ENCODE measurements at places on chromosomes 3 and 15.
A peak's percentile ranks its signal among the peaks of the same experiment; 100 is the strongest.

DNA sequence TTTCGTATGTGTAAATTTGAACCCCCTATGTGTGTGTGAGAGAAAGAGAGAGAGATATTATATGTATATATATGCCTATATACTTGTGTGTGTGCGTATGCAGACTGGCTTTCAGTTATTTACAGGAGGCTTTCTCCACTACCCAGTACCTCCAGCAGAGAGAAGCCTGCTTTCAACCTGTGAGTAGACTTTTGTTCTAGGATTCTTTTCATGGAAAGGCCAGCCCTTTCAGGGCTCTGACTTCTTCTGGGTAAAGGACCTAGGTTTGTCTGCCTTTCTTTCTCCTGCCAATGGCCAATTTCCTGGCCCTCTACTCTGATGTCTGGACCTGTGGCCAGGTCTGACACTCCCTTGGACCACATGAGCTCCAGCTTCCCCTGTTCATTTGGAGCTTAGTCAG lies 23.8 kb downstream of the LRRC28 start:
- no peak overlapping the region for H3K27ac ChIP-seq
- no peak for DNase-seq
- H3K36me3 ChIP-seq = peaks cover 11% of the 10 kb centered on the region
- H3K4me1 ChIP-seq = peaks cover 21% of the 10 kb centered on the region

GRCh38 chr15:58870451-58870850 lies 63.0 kb downstream of the SLTM start:
- DNase-seq = no peak
- no peaks in the 10 kb centered on the region for H3K4me1 ChIP-seq
- no peak overlapping the region for H3K27ac ChIP-seq
- no peaks in the 10 kb centered on the region for H3K36me3 ChIP-seq
- H3K4me3 ChIP-seq = no peak overlapping the region

- no peak for DNase-seq
- H3K4me1 ChIP-seq = peaks cover 2% of the 10 kb centered on the region
- no peak overlapping the region for H3K4me3 ChIP-seq
These were observed 11.4 kb downstream of the LMOD3 start for GRCh38 chr3:69110941-69111546.

DNA sequence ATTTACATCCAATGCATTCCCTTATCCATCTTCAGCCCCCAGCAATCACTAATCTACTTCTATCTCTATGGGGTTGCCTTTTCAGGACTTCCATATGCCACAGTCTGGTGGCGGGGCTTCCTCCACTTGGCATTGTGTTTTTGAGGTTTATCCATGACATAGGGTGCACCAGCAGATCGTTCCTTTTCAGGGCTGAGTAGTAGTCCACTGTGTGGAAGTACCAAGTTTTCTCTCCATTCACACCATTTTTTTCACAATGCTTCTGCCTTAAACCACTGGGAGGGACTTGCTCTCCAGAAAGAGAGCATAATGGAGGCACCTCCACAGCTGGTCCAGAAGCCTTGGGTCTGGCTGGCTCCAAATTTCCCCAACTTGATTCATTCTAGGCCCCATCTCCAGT lies 144.0 kb upstream of the IQSEC1 start:
- H3K4me3 ChIP-seq = no peak overlapping the region
- H3K36me3 ChIP-seq = no peaks in the 10 kb centered on the region
- DNase-seq = no peak
- no peak overlapping the region for H3K27ac ChIP-seq
- no peaks in the 10 kb centered on the region for H3K27me3 ChIP-seq

GRCh38 chr15:39747326-39747725 lies 35.3 kb downstream of the FSIP1 start:
- no peak overlapping the region for H3K27ac ChIP-seq
- no peaks in the 10 kb centered on the region for H3K4me1 ChIP-seq
- H3K36me3 ChIP-seq = no peaks in the 10 kb centered on the region

GRCh38 chr15:96766366-96766765 lies 435.9 kb downstream of the NR2F2 start:
- H3K36me3 ChIP-seq = no peaks in the 10 kb centered on the region
- no peaks in the 10 kb centered on the region for H3K27me3 ChIP-seq
- H3K4me1 ChIP-seq = no peaks in the 10 kb centered on the region

DNA sequence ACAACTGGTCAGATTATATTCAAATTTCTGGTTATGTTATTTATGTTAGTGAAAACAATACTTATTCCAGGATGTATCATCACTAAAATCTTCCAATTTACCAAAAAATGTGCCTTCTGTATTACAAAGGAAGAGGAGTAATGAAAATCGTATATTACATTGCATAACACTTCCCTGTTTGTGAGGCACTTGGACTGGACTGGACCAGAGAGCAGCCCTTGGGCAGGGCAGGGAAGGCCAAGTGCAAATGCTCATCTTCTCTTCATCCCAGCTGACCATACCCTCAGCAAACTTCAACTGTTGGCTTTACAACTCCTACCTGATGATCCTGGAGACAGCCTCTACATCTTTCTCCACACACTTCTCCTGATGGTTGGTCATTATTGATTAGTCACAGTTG lies 285.7 kb upstream of the MME start:
- no peak overlapping the region for H3K27ac ChIP-seq
- H3K27me3 ChIP-seq = no peaks in the 10 kb centered on the region
- no peak overlapping the region for H3K4me3 ChIP-seq
- no peak for DNase-seq

DNA sequence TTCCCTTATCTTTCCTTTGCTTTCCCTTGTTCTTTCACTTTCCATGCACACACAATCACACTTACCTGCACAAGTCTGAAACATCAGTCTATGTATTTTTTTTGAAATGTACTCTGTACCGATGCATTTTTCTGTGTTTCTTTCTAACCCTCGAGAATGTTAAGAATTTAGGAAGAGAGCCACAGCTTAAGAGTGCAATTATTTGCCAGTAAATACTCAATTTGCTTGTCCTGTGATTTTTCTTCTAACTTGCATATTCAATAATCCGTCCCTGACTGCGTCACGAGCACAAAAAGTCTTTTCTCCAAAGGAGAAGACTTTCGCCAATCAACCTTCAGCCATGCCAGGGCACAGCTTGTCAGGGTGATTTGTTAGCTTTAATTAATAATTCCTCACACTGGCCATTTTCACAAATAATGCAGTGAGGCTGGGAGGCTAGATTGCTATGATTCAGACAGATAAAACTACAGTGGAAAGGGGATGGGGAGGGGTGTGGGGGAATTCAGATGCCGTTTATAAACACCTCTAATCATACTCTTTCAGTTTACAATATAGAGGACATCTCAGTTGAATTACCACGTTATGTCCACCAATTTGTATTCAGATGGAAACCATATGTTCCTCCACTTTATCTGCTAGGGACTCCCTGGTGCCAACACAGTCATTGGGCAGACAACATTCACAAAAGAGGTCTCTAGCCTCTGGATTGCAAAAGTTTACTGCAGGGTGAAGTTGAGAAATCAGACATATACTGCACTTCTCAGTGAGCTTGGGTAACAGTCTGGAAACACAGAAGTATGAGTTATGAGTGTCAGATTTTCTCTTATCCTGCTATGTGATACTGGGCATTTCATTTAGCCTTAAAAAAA lies 388.0 kb downstream of the ZBTB20 start:
- H3K36me3 ChIP-seq = no peaks in the 10 kb centered on the region
- DNase-seq = no peak
- H3K4me3 ChIP-seq = no peak overlapping the region
- H3K27ac ChIP-seq = no peak overlapping the region

- H3K36me3 ChIP-seq = peaks cover 36% of the 10 kb centered on the region
- peak overlapping the region; percentile 94 for H3K4me3 ChIP-seq
- no peaks in the 10 kb centered on the region for H3K27me3 ChIP-seq
- peaks cover 37% of the 10 kb centered on the region for H3K4me1 ChIP-seq
- peak; percentile 21 for DNase-seq
- H3K27ac ChIP-seq = peak overlapping the region; percentile 92
These were observed 1.1 kb downstream of the EAF1 start for GRCh38 chr3:15428539-15428938.

- peak; percentile 51 for DNase-seq
- no peak overlapping the region for H3K4me3 ChIP-seq
- peaks cover 11% of the 10 kb centered on the region for H3K27me3 ChIP-seq
- no peak overlapping the region for H3K27ac ChIP-seq
- H3K4me1 ChIP-seq = peaks cover 27% of the 10 kb centered on the region
These were observed 15.3 kb upstream of the IREB2 start for GRCh38 chr15:78422571-78423340.

- H3K4me1 ChIP-seq = no peaks in the 10 kb centered on the region
- no peak overlapping the region for H3K27ac ChIP-seq
- no peaks in the 10 kb centered on the region for H3K36me3 ChIP-seq
- DNase-seq = no peak
- no peaks in the 10 kb centered on the region for H3K27me3 ChIP-seq
These were observed 41.1 kb upstream of the TMCO5A start for GRCh38 chr15:37893309-37893708.

- peaks cover 28% of the 10 kb centered on the region for H3K4me1 ChIP-seq
- no peak overlapping the region for H3K4me3 ChIP-seq
- H3K27ac ChIP-seq = no peak overlapping the region
These were observed 18.2 kb upstream of the JMJD7 start for GRCh38 chr15:41809526-41810220.

GRCh38 chr3:99927671-99928457 lies 110.2 kb downstream of the CMSS1 start:
- peaks cover 3% of the 10 kb centered on the region for H3K36me3 ChIP-seq
- H3K4me1 ChIP-seq = peaks cover 2% of the 10 kb centered on the region
- DNase-seq = no peak
- H3K4me3 ChIP-seq = no peak overlapping the region
